Brain (organoid and tissue), 16 donors: ENCODE measurements at places on chromosomes 1 and 21.

DNA sequence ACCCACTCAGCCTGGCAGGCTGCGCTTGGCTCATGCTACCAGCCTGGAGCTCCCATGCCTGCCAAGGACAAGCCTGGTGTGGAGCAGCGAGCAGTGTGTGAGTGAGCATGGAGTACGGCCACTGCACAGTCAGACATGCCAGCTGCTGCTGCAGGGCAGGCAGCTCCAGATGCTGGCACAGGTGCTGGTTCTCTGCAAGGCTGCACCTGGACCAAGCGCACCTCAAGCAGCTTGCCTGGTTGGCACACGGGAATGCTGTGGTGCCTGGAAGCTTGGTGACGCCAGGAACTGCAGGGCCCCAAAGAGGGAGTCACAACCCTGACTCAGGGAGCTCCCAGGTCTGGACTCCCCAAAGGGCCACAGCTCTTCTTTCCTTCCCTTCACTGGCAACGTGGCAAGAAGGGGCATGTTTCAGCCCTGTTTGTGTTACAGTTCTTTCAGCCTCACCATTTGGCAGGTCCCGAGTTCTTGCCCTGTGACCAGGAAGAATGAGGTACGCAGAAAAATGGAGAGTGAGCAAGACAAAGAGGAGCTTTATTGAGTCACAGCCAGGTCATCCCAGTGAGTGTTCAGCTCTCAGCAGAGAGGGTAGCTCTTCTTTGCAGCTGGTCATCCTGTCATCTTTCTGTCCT, 26.1 kb downstream of the ACOT7 start:
- DNase-seq: no peak

- DNase-seq: no peak
Observed at GRCh38 chr1:63746129-63746864, 27.5 kb upstream of the ROR1 start.

GRCh38 chr1:17826165-17826488, 71.0 kb downstream of the ACTL8 start:
- DNase-seq: no peak

GRCh38 chr1:22611530-22611947, 24.9 kb upstream of the C1QA start:
- DNase-seq: no peak

GRCh38 chr1:244112041-244112440, 61.0 kb downstream of the ZBTB18 start:
- no peak for DNase-seq

GRCh38 chr1:174322202-174322862, 125.4 kb upstream of the GPR52 start:
- no peak for DNase-seq

GRCh38 chr1:51421964-51422363, 91.6 kb upstream of the TTC39A start:
- DNase-seq: peak; percentile 94

DNA sequence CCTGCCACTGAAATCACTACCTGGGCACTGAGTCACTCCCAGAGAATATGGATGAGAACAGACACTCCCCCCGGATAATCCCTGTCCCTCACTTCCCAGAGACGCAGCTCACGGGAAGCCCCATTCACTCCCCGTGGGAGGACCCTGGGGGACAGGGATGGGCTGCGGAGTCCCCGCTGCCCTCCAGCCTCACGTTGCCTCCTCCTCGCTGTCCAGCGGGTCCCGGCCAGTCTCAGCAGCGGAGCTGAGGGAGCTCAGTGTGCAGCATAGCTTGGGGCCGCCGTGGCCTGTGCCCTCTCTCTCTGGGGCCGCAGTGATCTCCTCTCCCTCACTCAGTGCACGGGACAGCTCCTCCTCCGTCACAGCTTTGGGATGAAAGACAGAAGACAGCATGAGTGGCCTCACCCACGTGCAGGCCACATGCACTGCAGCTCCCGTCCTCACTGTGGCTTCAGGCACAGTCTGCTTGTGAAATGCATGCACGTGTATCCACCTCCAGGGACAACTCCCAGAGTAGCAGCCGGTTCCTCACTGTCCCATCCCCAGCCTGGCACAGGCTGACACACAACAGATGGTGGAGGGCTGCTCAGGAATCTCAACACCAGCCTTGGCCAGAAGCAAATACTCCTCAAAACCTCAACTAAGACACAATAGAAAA, 7.4 kb downstream of the CFAP410 start:
- peak; percentile 70 for DNase-seq

DNA sequence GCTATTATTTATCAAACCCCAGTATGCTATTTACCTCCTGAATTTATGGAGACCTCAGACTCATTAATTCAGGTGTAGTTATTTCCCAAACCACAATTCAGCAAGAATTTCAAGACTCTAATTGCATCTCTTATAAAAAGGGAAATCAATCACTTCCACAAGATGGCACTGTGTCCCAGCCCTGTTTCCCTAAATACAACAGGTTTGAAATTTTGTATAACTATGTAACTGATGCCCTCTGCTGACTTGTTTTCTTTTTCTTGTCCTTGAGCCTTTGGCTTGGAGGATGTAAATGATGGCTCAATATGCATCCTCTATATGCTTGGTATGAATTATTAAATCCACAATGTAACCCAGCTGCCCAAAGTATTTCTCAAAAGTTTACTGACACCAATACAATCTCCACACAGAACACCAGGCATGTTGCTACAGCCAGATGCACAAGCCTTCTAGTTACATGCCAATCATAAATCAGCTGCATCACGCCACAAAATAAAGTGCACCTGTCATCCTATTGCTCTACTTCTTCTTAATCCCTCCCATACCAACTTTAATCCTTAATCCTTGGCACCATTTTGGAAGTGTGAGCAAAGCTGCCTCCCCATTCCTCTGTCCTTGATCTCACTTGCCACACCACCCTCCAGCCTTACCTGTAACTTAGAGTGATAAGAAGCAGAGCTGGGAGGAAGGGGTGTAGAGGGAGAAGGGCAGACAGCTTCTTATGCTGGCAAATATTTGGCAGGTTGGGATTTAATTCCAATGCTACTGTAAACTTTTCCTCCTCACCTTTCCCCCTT, 9.0 kb downstream of the C1orf105 start:
- DNase-seq: peak; percentile 73

DNA sequence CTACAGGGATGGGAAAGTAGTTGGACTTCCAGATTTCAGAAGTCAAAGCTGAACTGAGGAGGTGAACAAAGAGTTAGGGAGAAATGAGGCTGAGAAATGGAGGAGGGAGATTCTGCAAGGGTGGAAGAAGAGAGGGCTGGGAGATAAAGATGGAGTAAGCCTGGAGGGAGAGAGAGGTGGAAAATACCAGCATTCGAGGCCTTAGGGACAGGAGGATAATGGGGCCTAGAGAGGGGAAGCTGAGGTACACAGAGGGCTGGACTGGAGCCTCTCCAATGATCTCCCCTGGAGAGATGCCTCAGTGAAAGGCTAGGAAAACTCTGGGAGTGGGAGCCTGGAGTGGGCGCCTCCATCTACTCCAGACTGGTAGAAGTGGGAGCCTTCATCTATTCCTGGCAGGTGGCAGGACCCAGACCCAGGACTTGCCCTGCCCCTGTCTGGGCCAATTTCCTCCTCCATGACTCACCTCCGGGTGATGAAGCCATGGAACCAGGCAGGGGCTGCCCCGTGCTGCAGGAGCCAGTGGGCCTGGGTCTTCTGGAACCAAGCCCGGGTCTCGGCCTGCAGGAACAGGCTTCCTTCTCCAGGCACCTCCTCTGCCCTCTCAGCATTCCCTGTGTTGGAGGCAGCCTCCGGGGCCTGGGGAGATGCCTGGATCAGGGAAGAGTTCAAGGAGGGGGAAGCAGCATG, 1.9 kb downstream of the SH2D2A start:
- DNase-seq: no peak

DNA sequence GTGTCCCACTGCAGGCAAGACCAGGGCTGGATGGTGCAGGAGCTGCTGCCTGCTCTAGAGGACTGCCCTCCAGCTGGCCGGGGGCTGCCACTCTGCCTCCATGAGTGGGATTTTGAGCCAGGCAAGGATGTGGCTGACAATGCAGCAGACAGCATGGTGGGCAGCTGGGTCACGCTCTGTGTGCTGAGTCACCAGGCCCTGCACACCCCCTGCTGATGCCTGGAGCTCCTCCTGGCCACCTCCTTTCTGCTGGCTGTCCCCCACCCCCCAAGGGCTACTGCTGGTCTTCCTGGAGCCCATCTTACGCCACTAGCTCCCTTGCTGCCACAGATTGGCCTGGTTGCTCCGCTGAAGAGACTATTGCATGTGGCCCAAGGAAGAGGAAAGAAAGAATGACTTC, 3.9 kb upstream of the ZSCAN20 start:
- DNase-seq: no peak

DNA sequence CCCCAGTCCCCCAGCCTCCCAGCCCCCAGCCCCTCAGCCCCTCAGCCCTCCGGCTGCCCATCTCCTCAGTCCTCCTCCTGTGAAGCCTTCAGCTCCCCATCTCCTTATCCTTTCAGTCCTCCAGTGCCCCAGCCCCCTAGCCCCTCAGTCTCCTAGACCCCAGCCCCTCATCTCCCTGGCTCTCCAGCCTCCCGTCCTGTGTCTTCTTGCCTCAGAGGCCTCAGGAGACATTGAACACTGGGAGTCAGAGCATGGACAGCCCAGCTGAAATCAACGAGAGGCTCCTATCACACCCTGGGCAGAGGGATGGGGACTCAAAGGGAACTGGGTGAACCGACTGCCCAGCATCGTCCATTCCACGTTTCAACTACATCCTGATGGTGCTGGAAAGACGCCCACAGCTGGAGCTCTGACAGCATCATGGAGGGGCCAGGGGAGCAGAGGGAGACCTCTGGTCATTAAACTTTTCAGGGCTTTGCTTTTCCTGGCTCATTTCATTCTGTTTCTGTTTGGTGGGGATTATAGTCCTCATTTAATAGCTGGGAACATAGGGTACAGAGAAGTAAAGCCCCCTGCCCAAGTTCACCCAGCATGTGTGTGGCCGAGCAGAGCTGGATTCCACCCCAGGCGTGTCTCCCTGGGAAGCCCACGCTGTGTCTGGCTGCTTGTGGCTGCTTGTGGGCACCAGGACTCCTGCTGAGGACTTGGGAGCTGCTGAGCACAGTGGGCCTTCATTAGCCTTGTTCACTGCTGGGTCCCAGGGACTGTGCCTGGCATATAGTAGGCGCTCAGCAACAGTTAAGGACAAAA, 396.7 kb downstream of the PTPRU start:
- DNase-seq: no peak

DNA sequence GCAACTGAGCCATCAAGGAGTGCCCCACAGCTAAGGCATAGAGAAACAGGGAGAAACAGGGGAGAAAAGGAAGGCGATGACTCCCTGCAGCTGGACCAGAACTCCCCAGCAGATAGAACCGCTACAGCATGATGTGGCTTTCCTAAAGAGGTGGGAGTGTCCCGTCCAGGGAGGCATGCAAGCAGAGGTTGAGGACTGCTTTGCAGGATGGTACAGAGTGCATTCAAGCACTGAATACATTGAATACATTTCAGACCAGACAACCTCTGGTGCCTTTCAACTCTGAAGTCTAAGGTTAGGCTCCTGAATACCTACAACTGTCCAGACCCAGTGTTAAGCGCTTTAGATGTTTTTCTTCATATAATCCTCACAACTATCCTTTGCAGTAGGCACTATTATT, 13.3 kb downstream of the DLGAP3 start:
- DNase-seq: no peak

GRCh38 chr1:37602750-37603694, 7.3 kb upstream of the GNL2 start:
- peak; percentile 18 for DNase-seq

DNA sequence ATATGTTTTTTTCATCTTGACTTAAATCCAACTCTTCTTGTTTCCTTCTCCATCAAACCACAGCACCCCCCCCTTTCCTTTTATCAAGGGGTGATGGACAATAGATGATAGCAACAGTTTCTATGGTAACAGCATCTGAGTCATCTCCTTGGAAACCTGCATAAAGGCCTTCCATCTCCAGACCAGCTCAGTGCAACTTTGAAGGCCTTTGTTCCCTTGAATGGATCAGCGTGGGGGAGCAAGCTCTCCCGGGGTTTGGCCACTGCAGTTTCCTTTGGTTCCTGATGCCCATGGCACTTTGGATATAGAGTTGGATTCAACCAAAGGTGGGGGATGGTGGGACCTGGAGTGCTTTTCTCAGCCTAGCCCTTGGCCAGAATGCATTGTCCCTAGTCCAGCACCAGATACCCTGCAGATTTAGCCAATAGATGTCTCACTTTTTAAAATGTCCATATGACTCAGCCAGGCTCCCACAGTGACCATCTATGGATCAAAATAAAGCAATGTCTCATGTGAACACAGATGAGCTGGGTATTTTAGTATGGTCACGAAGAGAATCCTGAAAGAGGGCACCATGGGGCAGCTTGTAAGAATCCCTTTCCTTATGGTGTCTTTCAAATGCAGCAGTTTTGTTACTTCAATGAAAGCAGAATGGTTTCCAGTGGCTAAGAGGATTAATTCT, 127.7 kb downstream of the SPATA46 start:
- peak; percentile 92 for DNase-seq

DNA sequence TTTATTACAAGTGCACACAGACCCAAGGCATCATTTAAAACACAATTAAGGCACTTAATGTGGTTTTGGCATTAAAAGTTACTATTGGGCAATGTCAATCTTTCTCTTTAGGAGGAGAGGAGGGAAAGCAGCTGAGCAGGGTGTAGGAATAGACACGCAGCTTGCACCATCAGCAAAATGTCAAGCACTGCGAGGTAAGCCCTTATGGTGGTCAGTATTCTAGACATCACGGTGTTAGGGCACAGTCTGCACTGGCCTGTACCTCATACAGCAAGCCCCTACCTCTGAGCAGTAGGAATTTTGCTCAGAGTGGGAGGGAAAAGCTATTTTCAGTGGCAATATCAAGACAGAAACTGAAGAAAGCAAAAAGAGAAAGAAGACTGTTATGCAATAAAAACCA, 62.0 kb upstream of the ESRRG start:
- no peak for DNase-seq

DNA sequence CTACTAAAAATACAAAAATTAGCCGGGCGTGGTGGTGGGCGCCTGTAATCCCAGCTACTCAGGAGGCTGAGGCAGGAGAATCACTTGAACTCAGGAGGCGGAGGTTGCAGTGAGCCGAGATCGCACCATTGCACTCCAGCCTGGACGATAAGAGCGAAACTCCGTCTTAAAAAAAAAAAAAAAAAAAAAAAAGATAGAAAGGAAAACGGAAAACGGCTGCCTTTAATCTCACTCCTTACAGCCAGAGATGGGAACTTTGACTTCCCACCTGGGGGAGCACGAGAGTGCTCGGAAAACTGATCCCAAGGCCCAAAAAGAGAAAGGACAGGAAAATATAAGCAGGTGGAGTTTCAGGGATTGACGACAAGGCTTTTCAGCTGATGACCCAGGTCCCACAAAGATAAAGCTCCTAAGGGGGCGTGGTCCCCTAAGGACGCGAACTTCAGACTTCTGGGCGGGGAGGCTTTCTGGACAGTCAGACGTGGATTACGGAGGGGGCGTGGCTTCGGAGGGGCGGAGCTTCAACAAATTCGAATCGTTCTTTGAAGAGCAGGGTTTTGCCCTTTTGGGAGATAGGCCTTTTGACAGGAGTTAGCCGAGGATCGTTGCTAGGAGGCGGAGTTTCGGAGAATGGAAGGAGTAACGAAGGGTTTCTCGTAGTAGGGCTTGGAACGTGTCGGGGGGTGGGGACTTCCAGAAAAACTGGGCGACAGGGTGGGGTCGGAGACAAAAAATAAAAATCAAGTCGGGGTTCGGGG, 958 bp upstream of the CKS1B start:
- DNase-seq: peak; percentile 80

GRCh38 chr1:210366767-210367166, 38.1 kb downstream of the HHAT start:
- DNase-seq: no peak
